ENCODE measurements at places on chromosomes 11 and 22.

DNA sequence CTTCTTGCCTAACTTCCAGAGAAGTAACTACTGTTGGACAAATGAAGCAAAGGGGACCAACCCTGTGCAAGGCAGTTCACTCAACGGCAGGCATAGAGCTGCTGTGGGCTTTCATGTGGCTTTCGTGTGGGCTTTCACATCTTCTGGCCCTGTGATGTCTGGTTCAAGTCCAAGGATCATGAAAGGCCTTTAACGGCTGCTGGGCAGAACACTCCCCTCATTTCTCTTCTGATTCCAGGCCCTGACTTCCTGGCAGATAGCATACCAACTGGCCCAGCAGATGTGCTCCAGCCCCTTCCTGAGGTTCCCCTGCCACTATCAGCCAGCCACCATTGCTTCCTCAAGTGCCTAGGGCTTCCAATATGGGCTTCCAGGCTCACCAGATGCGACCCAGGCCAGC is 28.7 kb upstream of the CTR9 start:
- DNase-seq, result no peak
- no peak overlapping the region for H3K4me3 ChIP-seq
- no peaks in the 10 kb centered on the region for H3K27me3 ChIP-seq
- H3K36me3 ChIP-seq, result no peaks in the 10 kb centered on the region
- H3K4me1 ChIP-seq, result no peaks in the 10 kb centered on the region

GRCh38 chr22:30609260-30610185 is 2.5 kb downstream of the TCN2 start:
- no peaks in the 10 kb centered on the region for H3K4me1 ChIP-seq
- peak overlapping the region; percentile 37 for H3K27ac ChIP-seq
- H3K4me3 ChIP-seq, result no peak overlapping the region
- no peaks in the 10 kb centered on the region for H3K27me3 ChIP-seq

DNA sequence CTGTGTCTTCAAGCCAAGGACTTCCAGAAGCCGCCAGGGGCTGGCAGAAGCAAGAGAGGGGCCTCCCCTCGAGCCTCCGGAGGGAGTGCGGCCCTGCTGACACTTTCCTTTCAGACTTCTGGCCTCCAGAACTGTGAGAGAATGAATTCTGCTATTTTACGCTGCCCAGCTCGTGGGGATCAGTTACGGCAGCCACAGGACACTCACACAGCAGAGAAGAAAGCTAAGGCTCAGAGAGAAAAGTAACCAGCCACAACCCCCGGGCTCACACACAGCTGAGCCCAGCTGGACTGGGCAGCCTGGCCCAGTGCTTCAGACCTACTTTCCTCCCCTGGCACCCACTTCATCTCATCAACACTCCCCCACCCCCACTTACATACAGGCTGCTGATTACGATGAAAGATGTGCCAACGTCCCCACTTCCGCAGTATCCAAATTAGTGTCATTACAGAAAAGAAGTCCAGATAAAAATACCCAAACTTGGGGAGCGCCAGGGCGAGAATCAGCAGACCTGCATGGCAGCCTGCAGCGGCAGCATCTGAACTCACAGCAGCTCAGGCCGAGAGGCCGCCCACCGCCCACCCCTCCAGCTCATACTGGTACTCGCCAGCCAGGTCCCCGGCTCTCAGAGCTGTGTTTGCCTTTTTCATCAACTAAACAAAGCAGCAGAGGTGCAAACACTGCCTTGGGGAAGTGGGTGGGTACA is 15.3 kb downstream of the PHF21B start:
- H3K4me3 ChIP-seq, result no peak overlapping the region
- peaks cover 8% of the 10 kb centered on the region for H3K4me1 ChIP-seq
- H3K27me3 ChIP-seq, result no peaks in the 10 kb centered on the region

DNA sequence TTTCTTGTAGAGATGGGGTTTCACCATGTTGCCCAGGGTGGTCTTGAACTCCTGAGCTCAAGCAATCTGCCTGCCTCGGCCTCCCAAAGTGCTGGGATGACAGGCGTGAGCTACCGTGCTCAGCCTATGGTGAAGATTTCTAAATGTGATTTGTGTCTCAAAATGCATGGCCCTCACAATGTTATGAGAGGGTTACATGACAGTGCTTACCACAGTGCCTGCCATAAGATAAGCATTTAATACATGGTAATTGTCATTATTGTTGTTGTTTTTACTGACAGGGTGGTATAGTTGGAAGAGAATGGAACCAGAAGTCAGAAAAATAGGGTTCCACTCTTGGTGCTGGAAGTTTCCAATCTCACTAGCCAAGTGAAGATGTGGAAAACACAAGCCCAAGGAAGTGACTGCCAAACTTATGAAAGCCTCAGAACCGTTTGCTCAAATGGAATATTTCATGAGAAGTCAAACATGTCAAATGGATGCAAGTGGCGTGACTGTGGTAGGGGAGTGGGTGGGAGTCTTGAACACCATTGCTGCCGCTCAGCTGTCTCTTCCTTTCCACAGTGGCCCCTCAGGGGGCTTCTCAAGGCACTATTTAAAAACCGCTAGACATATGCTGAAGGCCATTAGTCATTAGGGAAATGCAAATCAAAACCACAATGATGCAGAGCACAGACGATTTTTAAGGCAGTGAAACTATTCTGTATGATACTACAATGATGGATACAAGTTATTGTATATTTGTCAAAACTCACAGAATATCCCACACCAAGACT is 29.1 kb upstream of the LMO2 start:
- DNase-seq, result no peak
- H3K4me1 ChIP-seq, result no peaks in the 10 kb centered on the region
- H3K27me3 ChIP-seq, result no peaks in the 10 kb centered on the region
- H3K36me3 ChIP-seq, result no peaks in the 10 kb centered on the region
- H3K4me3 ChIP-seq, result no peak overlapping the region

DNA sequence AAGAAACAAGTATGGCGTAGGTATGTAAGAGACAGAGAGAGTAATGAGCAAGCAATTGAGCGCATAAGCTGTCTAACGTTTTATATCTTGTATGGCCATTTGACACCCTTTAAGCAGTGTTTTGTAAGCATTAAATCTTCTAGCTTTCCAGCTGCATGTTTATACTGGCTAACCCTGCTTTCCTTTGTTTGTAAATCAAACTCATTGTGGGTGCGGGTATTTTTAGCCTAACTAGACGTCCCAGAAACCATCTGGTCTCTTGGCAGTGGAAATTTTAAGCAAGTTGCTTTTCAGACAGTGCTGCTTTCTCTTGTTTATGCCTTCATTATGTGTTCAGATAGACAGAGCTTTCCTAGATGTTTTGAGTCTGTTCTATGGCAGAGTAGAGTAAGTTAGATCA is 73.5 kb downstream of the RNF169 start:
- H3K27ac ChIP-seq, result no peak overlapping the region
- H3K4me1 ChIP-seq, result no peaks in the 10 kb centered on the region
- no peaks in the 10 kb centered on the region for H3K36me3 ChIP-seq
- H3K27me3 ChIP-seq, result no peaks in the 10 kb centered on the region
- no peak overlapping the region for H3K4me3 ChIP-seq

- no peaks in the 10 kb centered on the region for H3K36me3 ChIP-seq
- H3K4me1 ChIP-seq, result peaks cover 3% of the 10 kb centered on the region
- no peak for DNase-seq
- H3K27me3 ChIP-seq, result no peaks in the 10 kb centered on the region
Measured at GRCh38 chr22:35981900-35982299, 46.7 kb downstream of the RBFOX2 start.

- H3K4me3 ChIP-seq, result no peak overlapping the region
- H3K4me1 ChIP-seq, result peaks cover 8% of the 10 kb centered on the region
- H3K36me3 ChIP-seq, result no peaks in the 10 kb centered on the region
- no peaks in the 10 kb centered on the region for H3K27me3 ChIP-seq
- DNase-seq, result no peak
- no peak overlapping the region for H3K27ac ChIP-seq
Measured at GRCh38 chr11:10894666-10895065, 36.8 kb upstream of the ZBED5 start.

- H3K4me3 ChIP-seq, result no peak overlapping the region
- no peak overlapping the region for H3K27ac ChIP-seq
- no peaks in the 10 kb centered on the region for H3K4me1 ChIP-seq
- H3K27me3 ChIP-seq, result no peaks in the 10 kb centered on the region
- H3K36me3 ChIP-seq, result peaks cover 3% of the 10 kb centered on the region
Measured at GRCh38 chr11:72297828-72298227, 53.9 kb upstream of the PHOX2A start.

DNA sequence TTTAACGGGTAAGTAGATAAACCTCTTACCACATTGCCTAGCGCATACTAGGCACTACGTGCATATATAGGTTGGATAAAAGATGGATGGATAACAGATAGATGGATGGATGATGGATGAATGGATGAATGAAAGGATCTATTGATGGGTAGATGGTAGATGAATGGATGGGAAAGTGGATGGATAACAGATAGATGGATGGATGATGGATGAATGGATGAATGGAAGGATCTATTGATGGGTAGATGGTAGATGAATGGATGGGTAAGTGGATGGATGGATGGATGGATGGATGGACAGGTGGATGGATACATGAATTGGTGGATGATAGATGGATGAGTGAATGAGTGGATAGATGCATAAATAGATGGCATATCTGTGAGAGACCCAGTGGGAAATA is 555.0 kb downstream of the MN1 start:
- DNase-seq, result no peak
- no peaks in the 10 kb centered on the region for H3K36me3 ChIP-seq
- H3K4me1 ChIP-seq, result no peaks in the 10 kb centered on the region
- no peak overlapping the region for H3K27ac ChIP-seq
- no peak overlapping the region for H3K4me3 ChIP-seq
- no peaks in the 10 kb centered on the region for H3K27me3 ChIP-seq

DNA sequence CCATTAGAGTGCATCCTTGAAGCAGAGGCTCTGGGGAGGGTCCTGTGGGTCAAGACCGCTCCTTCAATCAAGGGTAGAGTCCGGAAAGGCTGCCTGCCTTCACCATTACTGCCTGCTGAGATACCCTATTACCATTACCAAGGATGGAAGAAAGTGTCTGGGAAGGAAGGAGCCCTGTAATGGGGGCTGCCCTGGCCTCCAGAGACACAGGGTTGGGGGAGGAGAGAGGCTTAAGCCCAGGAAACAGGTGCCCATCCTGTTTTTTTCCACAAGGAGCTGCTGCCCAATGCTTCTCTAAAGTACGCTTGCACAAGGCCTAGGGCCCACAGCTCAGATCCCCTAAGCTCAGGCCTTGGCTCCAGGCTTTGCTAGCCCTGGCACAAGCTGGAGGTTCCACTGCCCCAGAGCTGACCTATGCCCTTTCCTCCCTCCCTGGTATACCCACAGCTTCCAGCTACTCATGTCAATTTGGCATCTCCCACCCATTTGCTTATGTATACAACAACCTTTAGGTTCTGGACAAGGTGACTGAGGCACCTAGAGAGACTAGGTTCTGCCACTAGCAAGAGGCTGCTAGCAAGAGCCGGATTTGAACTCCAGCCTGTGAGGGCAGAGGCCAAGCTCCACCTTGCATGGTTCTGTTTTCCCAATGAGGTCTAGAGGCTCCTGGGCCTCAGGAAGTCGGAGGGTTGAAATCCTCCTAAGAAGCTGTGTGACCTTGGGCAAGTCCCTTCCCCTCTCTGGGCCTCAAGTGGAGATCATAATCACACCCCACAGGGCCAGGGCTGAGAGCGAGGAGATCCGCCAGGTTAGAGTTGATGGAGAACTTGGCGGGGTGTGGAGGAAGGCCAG is 1.5 kb upstream of the PLCB3 start:
- H3K36me3 ChIP-seq, result no peaks in the 10 kb centered on the region
- peaks cover 22% of the 10 kb centered on the region for H3K4me1 ChIP-seq
- H3K27me3 ChIP-seq, result no peaks in the 10 kb centered on the region

- no peak overlapping the region for H3K4me3 ChIP-seq
- no peaks in the 10 kb centered on the region for H3K27me3 ChIP-seq
- no peaks in the 10 kb centered on the region for H3K36me3 ChIP-seq
Measured at GRCh38 chr11:74446532-74446938, 20.8 kb downstream of the KCNE3 start.

DNA sequence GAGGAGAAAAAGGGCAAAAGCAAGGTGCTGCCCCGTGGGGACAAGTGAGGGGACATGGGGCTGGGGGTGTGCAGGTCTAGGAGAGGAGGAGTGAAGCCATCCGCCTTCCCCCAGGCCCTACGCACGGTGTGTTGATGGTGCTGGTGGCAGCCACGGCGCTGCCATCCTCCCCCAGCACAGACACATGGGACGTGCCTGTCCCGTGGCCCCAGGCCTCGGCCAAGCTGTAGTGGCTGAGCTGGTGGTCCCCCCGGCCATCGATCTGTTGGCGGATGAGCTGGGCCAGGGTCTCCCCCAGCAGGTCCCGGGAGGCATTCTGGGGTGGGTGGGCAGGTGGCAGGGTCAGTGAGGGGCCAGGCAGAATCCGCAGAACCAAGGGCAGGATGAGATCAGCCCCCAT is 18.9 kb downstream of the GGT5 start:
- H3K36me3 ChIP-seq, result no peaks in the 10 kb centered on the region
- H3K27me3 ChIP-seq, result no peaks in the 10 kb centered on the region
- no peak overlapping the region for H3K4me3 ChIP-seq
- no peak for DNase-seq
- no peak overlapping the region for H3K27ac ChIP-seq
- H3K4me1 ChIP-seq, result no peaks in the 10 kb centered on the region

- H3K27me3 ChIP-seq, result peaks cover 5% of the 10 kb centered on the region
- H3K36me3 ChIP-seq, result no peaks in the 10 kb centered on the region
- H3K4me3 ChIP-seq, result no peak overlapping the region
- no peak for DNase-seq
- no peaks in the 10 kb centered on the region for H3K4me1 ChIP-seq
Measured at GRCh38 chr22:48138427-48138826, 1376.0 kb downstream of the TBC1D22A start.

- H3K27me3 ChIP-seq, result no peaks in the 10 kb centered on the region
- H3K4me3 ChIP-seq, result no peak overlapping the region
- DNase-seq, result no peak
- H3K4me1 ChIP-seq, result no peaks in the 10 kb centered on the region
- H3K27ac ChIP-seq, result no peak overlapping the region
Measured at GRCh38 chr11:30344085-30344484, 21.2 kb downstream of the ARL14EP start.

GRCh38 chr11:128236506-128237498 is 350.6 kb downstream of the ETS1 start:
- H3K36me3 ChIP-seq, result no peaks in the 10 kb centered on the region
- no peaks in the 10 kb centered on the region for H3K4me1 ChIP-seq
- H3K4me3 ChIP-seq, result no peak overlapping the region

DNA sequence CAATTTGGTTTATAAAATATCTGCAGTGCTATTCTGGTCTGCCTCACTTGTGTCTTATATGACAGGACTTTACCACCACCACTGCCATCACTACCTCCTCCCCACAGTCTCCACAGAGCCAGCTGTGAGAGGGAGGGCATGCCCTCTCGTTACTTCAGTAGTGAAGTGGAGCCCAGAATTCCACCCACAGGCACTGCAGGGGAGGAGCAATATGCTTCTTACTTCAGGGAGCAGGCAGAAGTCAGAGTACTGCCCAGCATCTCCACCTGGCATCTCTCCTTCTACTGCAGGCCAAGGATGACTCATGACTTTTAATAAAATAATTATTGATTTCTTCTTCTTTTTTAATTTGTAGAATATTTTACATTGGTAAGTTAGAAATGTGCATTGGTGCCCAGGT is 255.5 kb downstream of the DYNC2H1 start:
- no peaks in the 10 kb centered on the region for H3K4me1 ChIP-seq
- no peaks in the 10 kb centered on the region for H3K27me3 ChIP-seq
- no peak overlapping the region for H3K4me3 ChIP-seq
- no peak overlapping the region for H3K27ac ChIP-seq

GRCh38 chr11:99513368-99513767 is 492.6 kb downstream of the CNTN5 start:
- H3K4me3 ChIP-seq, result no peak overlapping the region
- no peaks in the 10 kb centered on the region for H3K4me1 ChIP-seq
- no peaks in the 10 kb centered on the region for H3K36me3 ChIP-seq
- no peaks in the 10 kb centered on the region for H3K27me3 ChIP-seq

All from prostate gland (tissue), 2 donors.